ENCODE measurements at places on chromosomes 13 and 19.
A peak's percentile ranks its signal among the peaks of the same experiment; 100 is the strongest.

DNA sequence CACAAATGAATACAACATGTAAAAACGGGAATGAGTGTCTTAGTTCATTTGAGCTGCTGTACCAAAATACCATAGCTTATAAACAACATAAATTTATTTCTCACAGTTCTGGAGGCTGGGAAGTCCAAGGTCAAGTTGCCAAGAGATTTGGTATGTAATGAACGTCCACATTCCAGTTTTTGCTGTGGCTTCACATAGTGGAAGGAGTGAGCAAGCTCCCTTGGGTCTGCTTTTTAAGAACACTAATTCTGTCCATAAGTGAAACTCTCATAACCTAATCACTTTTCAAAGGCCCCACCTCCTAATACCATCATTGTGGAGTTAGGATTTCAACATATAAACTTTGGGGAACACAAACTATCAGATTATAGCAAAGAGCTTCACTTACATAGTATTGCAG is 1189.6 kb downstream of the PCDH9 start:
- no peak for DNase-seq

DNA sequence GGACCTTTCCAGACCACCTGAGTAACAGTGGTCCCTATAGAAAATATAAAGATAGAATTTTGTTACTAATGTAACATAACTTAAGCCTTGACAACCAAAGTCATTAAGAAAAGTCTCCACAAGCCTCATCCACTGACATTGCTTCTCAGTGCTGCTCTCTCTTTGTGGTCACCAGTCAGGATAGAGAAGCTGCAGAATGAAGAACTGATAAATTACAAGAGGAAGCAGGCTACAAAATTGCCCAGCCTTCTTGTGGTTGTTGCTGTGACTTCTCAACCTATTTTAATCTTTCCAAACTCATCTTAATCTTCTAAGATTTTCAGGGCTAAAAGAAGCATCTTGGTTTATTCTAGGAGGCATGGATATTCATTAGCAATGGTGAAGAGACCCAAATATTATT is 343.8 kb downstream of the MZT1 start:
- no peak for DNase-seq

- no peak for DNase-seq
Observed at GRCh38 chr19:33868788-33869412, 72.2 kb downstream of the KCTD15 start.

DNA sequence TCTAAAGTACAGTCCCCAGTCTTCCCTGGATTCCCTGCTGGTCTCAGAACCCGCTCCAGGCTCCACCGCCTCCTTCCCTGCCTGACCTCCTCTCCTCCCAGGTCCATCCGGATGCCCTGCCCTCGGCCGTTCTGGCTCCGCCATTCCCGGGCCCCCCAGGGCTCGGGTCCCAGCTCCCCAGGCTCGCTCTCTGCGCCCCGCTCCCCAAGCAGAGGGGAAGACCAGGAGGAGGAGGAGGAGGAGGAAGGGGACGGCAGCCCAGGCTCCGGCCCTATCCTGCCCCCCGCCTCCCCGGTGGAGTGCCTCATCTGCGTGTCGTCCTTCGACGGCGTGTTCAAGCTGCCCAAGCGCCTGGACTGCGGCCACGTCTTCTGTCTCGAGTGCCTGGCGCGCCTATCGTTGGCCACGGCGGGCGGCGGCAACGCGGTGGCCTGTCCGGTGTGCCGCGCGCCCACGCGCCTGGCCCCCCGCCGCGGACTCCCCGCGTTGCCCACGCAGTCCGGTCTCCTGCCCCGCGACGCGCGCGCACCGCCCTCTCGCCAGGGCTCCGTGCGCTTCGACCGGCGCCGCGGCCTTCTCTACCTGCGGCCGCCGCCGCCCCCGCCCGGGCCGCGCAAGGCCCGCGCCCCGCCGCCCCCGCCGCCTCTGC is 647 bp downstream of the RNF225 start:
- no peak for DNase-seq

DNA sequence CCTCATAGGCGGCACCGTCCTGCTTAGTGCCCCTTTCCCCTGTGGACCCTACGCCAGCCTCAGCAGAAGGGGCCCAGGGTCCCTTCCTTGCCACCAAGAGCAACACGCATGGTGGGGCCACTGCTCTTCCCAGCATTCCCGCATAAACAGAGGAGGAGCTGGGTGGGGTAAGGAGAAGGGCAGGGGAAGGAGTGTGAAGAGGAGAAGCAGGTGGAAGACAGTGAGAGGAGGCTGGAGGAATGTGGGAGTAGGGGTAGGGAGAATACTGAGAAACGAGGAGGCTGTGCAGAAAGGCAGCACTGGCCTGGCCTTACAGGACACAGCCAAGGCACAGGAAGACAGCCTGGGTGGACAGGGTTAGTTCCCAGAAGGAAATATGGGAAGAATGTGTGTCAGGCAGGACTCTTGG is 43.9 kb downstream of the ZNF331 start:
- no peak for DNase-seq

GRCh38 chr13:30577401-30577852 is 40.3 kb upstream of the USPL1 start:
- peak; percentile 32 for DNase-seq

GRCh38 chr19:7293762-7294557 is at the start of gene INSR:
Gene INSR, minus strand, starts transcription at chr19:7294414. Its CDS starts 523 bp downstream, at chr19:7293891.
- DNase-seq, result peak; percentile 80

DNA sequence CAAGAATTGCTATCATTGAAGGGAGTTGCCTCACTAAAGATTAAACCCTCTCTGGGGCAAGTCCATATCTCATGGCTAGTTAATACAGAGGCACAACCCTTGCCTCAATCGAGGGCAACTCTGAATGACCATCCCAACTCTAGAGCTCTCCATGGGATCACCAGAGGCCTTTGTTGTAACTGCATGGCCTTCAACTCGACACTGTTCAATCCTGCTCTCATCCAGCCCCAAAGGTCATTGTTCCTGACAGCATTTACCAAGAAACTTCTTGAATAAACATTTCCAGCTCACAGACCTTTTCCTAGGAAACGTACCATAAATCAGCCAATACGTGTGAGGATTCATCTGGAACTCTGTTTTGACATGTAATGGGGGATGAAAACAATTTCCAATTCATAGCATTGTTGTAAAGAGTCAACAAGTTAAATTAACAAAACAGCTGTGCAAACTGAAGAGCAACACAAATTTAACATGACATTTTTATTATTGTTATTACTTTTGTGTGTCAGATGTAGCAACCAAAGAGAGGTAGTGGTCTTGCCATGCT is 452.7 kb downstream of the SUCLA2 start:
- no peak for DNase-seq

DNA sequence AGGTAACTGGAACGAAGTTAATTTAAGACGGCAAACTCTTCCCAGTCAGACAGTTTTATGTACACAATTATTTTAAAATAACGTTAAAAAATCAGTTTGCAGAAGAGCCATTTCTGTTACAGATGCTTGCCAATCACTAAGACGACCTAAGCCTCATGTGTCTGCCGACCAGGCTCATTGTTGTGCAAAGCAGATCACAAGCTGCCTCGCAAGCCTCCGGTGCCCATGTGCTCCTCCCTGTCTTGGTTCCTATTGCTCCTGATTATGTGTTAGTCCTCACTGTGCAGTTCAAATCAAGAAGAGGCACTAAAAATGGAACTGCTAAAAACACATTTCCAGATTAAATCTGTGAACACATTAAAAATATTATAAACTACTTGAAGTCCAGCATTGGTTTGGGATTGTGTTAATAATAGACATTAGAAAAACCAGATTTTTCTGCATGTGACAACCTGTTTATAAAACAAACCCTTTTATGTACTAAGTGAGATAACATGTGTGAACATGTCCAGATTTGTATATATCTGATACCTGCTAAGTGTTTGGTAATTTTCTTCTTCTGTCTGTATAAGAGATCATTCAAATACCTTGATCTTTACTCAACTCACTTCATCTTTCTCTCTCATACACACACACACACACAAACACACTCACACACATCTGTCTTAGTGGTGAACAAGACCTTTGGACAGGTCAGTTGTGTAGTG is 81.9 kb upstream of the SLC15A1 start:
- no peak for DNase-seq
